RPMI7951 (cell line): ENCODE measurements at places on chromosomes 2 and 18.
A peak's percentile ranks its signal among the peaks of the same experiment; 100 is the strongest.

GRCh38 chr18:63297687-63298399 lies 21.7 kb downstream of the BCL2 start:
- DNase-seq, result no peak

GRCh38 chr2:161991991-161992390 lies 82.0 kb downstream of the DPP4 start:
- DNase-seq, result no peak

DNA sequence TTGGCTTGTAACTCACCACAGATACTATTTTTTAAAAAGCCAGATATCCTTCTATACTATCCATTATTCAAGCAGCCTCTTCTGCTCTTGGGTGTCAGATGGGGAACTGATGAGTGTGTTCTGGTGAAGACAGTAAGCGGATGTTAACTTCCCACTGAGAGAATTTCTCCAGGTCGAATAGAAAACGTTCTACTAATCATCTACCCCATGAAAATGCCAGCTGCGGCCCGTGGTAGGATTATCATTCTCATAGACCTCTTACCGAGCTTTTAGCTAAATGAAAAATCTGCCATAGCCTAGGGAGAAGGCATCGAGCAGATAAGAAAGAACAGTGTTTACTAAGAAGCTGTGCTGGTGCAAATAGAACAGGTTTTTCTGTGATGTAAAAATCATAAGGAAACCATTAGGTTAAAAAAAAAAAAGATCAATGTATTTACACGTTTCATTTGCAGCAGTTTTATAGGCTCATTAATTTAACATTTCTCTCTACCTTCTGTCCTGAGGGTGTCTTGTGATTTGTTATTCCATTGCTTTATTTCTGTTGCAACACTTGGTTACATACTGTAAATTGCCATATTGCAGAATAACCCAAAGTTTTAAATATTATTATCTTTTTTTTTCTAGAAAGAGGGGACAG lies 1521.5 kb upstream of the ZEB2 start:
- DNase-seq, result no peak

DNA sequence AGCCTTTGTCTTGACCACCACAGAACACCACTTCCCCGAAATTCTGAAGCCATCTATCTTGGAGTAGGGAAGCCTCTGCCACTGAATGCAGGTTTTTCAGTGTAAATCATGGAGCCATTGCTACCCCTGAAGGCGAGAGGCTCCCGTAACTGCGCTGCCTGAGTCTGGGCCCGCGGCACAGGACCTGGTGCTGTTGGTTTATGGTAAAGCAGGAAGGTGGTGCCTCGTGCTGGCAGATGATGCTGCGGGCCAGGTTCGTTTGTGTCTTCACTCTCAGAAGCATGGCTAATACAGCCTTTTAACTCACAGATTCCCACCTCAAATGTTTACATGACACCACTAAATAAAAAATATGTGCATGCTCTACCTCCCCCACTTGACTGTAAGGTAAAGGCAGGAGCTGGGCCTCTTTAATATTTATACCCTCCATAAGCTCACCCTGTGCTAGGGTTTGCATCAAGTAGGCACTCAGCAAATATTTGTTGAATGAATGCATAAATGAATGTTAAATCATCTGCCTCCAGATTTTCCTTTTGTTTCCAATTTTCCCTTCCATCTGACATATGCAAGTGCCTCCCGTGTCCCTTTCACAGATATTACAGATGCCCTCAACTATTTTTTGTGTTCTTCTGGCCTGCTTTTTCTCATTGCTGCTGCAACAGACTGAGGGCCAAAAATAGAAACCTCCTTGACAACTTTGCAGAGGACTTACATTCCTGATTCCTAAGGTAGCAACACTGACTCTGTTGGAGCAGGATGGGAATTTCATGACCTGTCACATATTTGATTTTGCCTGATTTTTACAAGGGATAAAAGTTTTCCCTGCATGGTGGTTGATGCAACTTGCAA lies 83.5 kb upstream of the CPO start:
- DNase-seq, result no peak

- peak; percentile 90 for DNase-seq
Observed at GRCh38 chr2:127143841-127144782, 37.2 kb upstream of the BIN1 start.

GRCh38 chr2:227627769-227628168 lies 10.5 kb downstream of the SCYGR4 start:
- DNase-seq, result no peak

GRCh38 chr2:96184989-96185388 lies 23.6 kb downstream of the STARD7 start:
- DNase-seq, result no peak

DNA sequence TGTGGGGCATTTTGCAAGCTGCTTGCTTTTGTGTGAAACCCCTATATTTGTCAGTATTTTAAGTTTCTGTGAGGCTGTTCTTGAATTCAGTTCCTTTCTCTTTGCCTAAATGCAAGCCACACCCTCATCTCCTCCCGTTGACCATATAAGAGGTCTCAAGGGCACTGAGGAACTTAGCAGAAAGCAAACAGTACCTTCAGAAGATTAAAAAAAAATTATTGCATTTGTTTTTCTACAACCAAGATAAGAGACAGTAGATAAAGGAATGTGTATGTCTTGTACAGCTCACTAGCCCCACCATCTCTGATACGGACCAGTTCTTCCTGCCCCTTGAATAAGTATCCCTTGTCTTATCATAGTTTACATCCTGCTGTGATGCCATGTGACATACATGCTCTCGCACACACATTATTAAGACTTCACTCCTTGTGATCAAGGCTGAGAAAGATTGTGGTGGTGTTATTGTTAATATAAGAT lies 64.2 kb downstream of the NPAS2 start:
- DNase-seq, result no peak

DNA sequence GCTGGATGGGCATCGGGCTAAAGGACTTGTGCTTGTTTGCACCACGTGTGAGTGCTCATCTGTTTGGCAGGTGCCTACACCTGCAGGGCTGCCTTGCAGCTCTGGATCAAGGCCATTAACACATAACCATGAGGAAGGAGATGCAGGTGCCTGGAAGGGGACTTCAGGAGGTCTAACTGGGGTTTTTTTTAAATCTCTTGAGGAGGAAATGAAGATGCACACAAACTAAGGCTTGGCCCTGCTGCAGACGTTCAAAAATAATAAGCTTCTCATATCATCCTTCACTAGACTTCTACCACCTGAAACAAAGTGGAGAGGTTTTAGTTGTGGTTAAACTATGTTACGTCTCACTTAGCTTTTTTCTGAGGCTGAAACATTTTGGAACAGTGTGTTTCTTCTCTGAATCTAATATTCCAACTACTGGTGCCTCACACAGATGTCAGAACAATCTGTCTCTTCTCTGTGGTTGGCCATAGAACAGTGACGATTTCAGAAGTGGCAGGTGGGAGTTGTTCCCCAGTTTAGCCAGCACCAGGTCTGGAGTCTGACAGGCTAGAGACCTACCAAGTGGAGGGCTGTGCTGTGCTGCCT lies 36.5 kb downstream of the BCL2L11 start:
- no peak for DNase-seq

DNA sequence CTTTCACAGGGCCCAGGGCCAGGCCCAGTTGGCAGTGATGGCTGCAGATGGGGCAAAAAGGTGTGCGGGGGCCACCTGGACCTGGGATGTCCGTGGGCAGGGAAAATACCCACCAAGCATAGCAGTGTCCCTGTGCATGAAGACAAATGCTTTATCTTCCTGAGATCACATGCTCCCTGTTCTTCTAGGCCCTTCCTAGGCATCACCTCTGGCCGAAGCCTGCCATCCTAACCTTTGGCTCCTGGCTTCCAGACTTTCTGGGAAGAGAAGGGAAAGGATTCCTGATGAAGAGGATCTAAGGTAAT lies 105.0 kb upstream of the SMAD2 start:
- no peak for DNase-seq

GRCh38 chr2:196544906-196545433 lies 94.5 kb upstream of the CCDC150 start:
- DNase-seq, result peak; percentile 47

DNA sequence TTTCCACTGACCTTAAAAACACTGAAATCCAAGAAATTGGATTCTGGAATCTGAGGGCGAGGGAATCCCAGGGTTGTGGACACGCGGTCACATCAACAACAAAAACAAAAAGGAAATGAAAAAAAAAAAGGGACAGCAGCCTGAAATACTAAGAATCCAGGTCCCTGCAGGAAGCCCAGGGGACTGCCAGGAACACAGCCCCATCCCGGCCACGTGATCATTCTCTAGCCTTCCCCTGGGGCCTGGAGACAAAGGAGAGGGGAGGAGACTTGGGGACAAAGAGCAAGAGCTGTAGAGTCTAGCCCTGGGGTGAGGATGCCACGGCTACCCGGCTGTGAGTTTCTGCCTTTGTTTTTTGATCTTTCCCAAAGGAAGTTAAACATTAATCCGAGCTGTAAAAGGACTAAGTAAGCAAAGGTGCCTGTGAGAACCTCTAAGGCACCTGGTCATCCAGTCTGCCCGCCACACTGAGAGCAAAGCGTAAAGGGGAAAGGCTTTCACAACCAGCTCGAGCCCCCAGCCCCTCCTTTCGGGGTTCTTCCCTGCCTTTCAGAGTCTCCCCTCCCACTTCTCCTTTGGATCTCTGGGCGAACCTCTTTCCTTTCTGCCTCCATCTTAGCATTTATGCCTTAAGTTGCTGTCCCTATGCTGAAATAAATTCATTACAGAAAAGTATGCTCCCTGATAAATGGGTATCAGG lies 57.9 kb upstream of the MSH2 start:
- peak; percentile 92 for DNase-seq

GRCh38 chr2:217851191-217852020 lies 151.4 kb downstream of the TNS1 start:
- DNase-seq, result peak; percentile 77

DNA sequence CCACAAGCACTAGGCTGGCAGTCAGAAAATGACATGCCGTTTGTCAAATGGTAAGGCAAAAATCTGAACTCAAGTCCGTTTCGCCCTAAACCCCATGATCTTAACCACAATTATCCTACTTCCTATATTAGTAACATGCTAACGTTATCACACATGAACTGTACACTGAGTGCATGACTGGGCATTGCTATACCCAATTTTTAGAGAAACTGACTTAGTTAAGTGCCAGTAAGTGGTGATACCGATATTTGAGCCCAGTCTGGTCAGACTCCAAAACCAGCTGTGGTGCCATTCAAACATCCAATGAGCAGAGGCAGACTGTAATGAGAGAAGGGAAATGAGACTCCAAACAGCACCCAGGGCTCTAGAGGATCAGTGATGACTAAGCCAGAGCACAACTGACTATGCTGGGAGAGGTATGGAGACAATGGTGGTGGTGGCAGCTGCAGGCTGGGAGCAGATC lies 311.7 kb upstream of the PKDCC start:
- peak; percentile 74 for DNase-seq

DNA sequence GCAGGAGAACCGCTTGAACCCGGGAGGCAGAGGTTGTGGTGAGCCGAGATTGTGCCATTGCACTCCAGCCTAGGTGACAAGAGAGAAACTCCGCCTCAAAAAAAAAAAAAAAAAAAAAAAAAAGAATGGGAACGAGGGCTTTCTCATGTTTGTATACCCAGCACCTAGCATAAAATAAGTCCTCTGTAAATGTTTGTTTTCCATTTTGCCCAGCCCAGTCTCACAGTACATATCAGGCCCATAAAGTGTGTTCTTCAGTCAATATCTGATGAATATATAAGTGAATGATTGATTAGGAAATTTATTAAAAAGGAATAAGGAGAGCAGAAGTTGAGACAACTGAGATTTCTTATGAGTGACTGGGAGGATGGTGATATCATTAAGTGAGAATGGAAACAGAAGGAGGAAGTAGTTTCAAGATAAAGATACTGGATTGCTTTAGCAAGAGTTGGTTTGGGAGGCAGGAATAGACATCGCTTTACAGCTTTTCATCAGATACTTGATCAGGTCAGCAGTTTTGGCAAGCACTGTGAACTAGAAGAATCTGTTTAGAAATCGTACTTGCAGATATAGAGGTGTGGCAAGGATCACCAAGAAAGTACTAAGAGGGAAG lies 327.5 kb downstream of the KIAA1328 start:
- DNase-seq, result no peak

GRCh38 chr2:88599527-88599926 lies 27.7 kb downstream of the EIF2AK3 start:
- DNase-seq, result no peak

DNA sequence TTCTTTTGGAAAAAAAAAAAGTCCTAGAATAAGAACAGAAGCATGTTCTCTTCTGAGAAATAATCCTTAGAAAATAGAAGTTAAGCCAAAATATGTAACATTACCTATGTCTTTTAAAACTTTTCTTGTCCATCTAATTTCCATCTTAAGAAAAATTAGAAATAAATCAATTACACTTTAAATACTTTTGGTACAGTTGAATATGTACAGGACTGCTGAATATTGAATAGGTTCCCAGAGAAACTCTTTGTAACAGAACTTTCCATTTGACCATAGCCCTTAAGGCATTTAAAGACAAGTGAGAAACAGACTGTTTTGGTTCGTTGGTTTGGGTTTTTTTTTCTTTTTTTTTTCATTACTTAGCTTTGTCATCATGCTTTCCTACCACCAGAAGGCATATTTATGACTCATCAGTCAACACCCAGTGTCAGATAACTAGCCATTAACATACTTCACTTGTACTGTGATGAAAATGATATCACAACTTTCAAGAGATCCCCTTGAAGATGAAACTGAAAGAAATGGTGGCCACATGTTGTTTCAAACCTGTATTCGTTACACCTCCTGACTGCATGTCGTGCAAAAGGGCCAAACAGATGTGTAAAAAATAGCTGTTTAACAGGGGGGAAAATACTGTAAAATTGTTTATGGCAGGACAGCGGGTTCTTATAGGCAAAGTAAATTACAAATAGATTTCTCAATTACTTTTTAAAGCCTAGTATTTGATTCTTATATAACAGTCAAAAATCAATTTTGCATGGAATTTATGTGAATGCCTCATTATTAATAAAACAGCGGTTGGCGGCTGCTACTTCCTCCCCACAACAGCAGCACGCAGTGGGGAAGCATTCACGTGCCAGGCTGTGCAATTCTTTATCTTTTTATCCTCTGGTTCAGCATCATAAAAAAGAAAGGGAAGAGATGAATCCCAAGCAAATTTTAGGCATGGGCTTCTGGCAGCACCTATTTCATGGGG lies 280.7 kb upstream of the HNRNPA3 start:
- peak; percentile 87 for DNase-seq

DNA sequence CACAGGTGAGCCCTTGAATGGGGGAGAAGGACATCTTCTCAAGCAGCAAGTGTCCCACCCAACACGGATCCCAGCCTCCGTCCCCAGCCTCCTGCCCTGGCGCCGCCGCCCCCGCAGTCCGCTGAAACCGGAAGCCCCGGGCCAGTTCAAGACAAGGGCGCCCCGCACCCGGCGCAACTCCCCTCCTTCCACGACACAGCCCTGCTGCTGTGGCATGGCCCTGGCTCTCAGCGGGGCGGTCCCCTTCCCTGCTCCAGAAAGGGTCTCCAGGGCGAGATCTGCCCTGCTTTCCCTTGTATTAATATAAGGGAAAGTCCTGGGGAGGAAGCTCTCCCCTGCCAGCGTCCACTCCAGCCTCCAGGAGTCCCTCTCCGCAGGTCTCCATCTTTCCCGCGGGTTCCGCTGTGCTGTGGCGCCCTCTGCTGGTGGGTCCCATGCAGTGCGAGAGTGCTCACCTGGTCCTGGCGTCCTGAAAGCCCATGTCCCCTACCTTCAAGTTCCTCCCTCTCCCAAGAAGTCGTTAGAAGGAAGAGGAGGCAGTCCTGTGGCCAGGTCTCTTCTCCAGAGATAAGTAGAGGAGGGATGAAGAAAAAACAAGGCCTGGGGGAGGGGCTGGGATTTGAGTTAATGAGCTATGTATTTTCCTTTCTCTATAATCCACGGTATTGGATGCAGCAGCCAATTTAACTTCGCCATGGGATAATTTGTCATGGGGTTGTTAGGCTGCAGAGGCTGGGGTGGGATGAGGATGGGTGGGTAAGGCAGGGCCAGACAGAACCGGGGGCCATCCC lies 176.0 kb downstream of the SMAD2 start:
- DNase-seq, result no peak

GRCh38 chr2:201329409-201329808 lies 27.7 kb downstream of the FLACC1 start:
- DNase-seq, result no peak
